ENCODE measurements at places on chromosomes 3 and 15.
A peak's percentile ranks its signal among the peaks of the same experiment; 100 is the strongest.

- DNase-seq = no peak
Measured at GRCh38 chr15:37015451-37015850, 84.9 kb downstream of the MEIS2 start.

DNA sequence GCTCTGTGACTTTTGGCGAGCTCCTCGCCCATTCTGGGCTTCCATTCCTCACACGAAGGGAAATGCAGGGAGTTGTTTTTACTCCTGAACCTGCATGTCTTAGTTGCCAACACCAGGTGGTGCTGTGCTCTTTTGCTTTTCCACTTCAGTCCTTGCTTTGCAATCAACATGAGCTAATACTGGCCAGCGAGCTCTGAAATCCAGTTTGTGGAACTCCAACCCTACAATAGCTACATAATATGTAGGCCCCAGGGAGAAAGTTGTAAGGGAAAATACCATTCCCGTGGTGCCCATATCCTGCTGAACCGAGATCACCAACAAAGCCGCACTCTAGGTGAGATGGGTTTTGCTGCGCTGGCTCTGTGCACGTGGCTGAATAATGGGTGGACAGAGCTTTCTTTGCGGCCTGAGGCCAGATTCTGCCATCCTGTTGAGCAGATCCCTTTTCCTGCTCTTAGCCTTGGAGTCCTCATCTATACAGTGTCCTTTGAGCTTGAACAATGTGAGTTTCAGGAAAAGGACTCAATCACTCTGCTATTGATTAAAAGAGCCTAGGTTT lies 25.0 kb downstream of the LSM3 start:
- peak; percentile 62 for DNase-seq

GRCh38 chr3:51874411-51874810 lies 990 bp downstream of the IQCF5 start:
- DNase-seq = no peak

GRCh38 chr3:123711356-123711755 lies 126.5 kb upstream of the HACD2 start:
- no peak for DNase-seq

DNA sequence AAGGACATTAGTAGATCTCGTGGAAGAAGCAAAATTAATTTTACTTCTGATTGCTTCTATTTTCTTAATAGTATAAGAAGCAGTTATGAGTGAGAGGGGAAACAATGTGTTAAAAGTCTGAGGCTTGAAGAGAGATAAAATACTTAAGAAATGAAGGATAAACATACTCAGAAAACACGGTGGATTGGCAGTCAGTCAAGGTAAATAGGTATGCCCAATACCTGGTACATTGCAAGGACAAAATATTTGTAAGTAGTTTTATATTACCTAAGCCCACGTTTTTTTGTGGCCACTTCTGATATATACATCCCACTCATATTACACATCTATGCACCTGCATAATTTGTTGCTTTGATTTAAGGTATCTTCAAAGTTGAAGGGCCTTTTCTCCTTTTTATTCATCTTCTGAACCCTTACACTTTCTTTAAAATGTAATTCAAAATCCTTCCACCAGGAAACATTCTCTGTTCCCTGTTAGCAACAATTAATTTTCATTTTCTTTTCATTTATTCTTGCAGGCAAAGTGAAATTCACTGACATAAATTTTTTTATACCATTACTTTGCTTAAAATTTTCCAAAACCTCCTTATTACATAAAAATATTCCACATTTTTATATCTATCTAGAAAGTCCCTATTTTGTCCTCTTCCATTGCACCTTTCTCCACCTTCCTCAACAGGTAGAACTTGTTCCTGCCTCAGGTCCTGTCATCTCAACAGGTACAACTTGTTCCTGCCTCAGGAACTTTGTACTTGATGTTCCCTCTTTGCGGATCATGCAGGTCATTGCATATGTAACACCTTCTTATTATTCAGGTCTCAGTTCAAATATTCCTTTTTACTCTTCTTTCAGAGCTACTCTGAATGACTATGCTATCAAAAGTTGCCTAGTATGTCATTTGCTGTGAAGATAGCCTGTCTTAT lies 755.7 kb upstream of the ALCAM start:
- DNase-seq = no peak

DNA sequence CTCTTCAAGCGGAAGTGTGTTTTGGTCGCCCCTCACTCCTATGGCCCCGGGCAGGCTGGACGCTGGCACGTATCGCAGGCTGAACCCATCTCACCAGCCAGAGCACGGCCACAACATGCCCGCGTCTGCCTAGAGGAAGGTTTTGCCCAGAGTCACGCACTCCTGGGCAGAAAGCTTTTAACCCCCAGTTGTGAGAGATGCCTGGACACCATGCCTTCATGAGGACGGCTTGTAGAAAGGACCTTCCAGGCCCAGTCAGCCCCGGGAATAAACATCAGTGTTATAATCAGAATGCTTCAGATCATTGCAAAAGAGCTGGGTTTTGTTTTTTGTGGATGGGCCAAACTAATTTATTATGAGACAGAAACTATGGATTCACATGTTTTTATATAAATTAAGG lies 16.5 kb downstream of the CYFIP1 start:
- DNase-seq = no peak

DNA sequence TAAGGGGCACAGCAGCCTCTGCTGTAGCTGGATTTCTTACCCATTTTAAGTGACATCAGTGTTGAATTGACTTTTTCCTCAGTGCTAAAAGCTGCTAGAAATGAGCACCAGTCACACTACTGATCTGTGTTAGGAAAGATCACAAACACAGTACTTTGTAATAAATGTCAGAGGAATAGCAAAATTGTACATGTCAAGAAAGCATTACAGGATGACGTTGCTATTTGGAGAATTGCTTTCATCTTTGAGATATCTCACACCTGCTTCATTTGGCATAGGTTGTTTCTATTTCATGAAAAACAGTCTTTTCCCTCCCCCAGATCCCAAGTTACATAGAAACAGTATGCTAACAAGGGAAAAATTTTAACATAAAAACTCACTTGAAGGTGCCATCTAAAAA lies 77.8 kb downstream of the SLC25A26 start:
- no peak for DNase-seq

- DNase-seq = no peak
Measured at GRCh38 chr15:61200626-61201025, 28.5 kb downstream of the RORA start.

DNA sequence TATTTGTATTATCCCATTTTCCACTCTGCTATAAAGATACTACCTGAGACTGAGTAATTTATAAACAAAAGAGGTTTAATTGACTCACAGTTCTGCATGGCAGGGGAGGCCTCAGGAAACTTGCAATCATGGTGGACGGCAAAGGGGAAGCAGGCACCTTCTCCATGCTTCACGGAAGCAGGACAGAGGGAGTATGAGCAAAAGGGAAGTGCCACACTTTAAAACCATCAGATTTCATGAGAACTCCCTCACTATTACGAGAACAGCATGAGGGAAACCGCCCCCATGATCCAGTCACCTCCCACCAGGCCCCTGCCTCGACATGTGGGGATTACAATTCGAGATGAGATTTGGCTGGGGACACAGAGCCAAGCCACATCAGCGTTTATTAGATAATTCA lies 172.8 kb downstream of the NR2F2 start:
- no peak for DNase-seq

DNA sequence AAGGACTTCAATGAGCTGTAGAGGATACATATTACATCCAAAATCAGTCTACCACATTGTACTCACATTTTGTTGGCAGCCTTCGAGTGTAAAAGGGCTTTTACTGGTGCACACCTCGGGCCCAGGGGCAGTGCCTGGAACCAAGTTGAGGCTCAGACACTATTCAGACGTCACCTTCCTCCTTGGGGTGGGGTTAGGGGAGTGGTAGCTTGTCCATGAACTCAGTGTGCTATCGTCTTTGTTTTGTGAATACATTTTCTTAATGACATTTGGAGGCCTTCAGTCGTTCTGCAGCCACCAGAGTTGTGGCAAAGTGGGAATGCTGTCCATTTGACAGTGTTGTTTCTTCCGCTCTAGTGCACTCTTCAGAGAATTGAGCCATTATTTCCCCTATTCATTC lies 114.2 kb downstream of the PGPEP1L start:
- no peak for DNase-seq

- peak; percentile 11 for DNase-seq
Measured at GRCh38 chr3:58009026-58009748, 965 bp downstream of the FLNB start.

DNA sequence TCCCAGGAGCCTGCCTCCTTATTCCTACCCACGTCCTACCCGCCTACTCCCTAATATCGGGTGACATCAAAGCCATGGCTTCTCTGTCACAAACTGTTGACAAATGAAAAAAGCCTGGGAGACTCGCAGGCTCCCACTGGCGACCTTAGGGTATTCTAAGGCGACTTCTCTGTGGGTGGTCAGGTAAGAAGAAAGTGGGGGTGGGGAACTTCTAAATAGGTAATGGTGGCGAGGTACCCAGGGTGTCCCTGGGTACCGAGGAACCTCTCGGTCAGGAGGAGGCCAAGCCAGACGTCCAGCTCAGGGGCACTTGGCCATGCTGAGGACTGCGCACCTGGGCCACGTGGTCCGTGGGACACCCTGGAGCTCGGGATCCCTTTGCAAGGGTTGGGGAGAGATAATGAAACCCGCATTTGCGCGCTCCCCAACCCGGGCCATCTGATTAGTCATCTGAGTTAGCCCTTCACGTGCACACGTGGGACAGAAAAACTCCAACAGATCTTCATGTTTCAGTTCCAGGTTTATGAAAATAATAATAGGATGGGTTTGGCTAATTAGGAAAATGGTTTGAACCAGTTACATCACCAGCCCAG lies 78.2 kb downstream of the NR2F2 start:
- DNase-seq = no peak

GRCh38 chr3:157182879-157183278 lies 22.9 kb upstream of the CCNL1 start:
- no peak for DNase-seq

DNA sequence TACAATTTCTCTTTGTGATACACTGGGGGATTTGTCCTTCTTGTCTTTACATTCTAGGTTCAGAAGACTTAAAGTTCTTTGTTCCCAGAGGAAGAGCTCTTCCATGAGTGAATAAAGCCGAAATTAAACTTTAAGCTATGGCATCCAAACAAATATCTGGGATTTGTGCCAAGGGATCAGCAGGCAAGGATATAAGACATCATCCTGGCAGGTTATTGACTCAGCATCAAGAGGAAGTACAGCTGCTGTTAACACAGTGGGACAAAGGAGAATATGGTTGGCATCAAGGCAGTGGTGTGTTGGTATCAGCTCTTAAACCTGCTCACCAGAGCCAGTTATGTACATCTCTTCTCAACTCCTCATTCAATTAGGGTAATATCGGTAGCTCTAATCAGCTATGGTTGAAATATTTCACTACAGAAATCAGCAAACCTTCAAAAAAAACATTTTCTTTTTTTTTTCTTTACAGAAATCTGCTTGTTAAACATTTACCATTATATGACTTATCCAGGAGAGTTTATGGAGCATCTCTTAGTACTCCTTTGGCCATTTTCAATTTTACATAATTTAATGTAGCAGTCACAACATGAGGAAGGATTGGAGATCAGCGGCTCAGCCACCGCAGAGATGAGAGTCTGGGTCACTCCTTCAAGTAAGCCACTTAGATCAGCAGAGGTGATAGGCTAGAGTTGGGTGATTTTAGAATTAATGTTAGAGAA lies 1198.6 kb upstream of the EPHA6 start:
- DNase-seq = no peak

- no peak for DNase-seq
Measured at GRCh38 chr15:44790215-44790614, 53.9 kb downstream of the TRIM69 start.

GRCh38 chr3:134344560-134344959 lies 29.7 kb downstream of the AMOTL2 start:
- DNase-seq = no peak

- no peak for DNase-seq
Measured at GRCh38 chr3:72633121-72633520, 215.1 kb downstream of the SHQ1 start.

GRCh38 chr15:77584201-77584600 lies 48.5 kb downstream of the LINGO1 start:
- no peak for DNase-seq

DNA sequence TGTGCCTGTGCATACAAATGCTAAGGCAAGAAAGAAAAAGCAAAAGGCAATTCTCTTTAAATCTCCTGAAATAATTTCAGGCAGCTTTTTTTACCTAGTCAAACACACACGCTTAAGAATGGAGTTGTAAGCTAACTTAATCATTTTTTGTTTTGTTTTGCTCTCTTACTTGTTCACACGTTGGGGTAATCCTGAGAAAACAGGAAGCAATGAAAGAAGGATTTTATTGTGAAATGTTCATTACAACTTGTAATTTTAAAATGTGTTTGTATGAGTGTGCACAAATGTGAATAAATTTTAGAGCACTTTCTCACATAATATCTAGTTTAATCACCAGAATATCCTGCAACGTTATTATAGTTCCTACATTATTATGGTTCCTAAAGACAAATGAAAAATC lies 263.8 kb downstream of the LPP start:
- no peak for DNase-seq

- no peak for DNase-seq
Measured at GRCh38 chr3:13487403-13487802, 7.3 kb downstream of the HDAC11 start.

DNA sequence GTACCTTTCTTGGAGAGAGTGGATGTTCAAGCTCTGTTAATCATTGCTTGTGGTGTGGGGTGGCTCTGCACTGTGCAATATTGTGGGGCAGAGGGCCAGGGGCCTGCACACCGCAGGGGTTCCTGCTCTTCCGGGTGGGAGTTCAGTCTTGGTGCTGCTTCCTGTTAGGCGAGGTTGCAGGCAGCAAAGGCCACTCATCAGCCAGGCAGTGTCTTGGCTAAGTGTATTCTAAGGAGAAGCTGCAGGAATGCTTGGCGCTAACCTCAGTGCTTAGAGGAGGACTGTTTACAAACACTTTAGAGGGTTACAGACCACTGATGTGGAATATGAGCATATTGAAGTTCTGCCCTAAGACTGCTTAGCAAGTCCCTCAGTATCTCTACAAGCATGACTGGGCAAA lies 81.7 kb downstream of the CEP63 start:
- DNase-seq = no peak

GRCh38 chr15:57865294-57865693 lies 158.8 kb downstream of the POLR2M start:
- no peak for DNase-seq

GRCh38 chr3:50300681-50301254 lies 1.6 kb upstream of the HYAL3 start:
- DNase-seq = no peak

DNA sequence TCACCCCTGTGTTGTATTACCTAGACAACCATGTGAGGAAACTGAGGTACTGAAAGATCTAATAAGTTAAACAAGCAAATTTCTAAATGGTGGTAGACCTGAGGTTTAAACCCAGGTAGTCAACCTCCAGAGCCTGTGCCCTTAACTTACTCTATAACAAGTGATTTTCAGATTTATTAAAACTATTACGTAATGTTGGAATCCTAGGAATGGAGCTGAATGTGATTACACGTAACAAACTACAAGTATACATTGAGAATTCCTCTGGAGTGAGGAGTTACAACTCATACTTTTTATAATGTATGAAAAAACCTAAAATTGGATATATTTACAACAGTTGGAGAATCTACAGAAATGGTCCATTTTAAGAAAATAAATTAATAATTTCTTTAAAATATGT lies 18.0 kb downstream of the FAM98B start:
- no peak for DNase-seq

Measured in CD8-positive, alpha-beta T cell (primary cell).